CD4-positive, alpha-beta T cell treated with Interleukin-15 for 4 hours (primary cell): ENCODE measurements at places on chromosomes 7 and 10.

GRCh38 chr10:5540891-5541290, 16.1 kb downstream of the CALML3 start:
- no peak for DNase-seq

DNA sequence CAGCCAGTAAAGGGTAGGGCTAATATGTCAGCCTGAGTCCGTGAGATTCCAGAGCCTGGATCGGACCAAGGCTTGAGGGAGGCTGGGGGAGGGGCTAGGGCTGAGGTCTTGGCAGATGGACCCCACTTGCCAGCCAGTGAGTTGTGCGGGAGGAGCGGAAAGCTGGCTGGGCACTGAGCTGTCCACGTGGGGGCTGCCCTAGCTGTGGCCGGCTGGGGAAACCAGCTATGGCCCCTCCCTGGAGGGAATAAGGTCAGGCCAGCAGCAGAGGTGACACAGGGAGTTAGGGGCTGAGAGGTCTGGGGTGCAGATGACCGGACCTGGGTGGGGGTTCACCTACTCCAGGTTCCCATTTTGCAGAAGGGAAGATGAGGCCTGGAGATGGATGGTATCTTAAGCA, 77.3 kb downstream of the UNCX start:
- DNase-seq, result no peak

DNA sequence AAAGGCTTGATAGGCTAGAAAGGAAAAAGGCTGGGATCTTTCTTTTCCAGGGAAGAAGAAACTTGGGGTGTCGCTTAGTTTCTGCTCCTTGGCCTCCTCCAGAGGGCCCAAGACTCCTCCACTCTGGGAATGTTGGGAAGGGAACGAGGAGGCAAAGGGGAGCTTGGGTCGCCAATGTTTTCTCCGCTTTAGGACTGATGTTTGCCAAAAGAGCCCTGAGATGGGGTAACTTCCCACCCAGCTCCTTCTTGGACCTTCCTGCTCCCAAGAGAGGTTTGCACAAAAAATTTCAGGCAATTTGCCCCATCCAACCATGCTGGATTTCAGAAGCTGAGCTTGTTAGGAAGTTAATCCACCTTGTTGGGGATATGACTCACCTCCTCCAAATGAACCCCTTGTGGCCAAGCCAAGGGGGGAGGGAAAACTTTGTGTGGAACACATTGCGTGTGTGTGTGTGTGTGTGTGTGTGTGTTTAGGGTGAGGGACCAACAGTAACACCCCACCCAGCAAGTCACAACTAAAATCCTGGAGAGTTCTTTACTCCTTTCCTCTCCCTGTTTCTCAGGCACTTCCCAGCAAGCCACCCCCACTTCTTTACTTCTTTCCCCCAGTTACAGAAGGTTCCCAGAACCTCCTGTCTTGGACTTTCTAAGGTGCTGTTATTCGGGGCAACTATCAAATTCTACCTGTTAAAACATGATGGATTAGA, 8.7 kb upstream of the HOXA2 start:
- no peak for DNase-seq

DNA sequence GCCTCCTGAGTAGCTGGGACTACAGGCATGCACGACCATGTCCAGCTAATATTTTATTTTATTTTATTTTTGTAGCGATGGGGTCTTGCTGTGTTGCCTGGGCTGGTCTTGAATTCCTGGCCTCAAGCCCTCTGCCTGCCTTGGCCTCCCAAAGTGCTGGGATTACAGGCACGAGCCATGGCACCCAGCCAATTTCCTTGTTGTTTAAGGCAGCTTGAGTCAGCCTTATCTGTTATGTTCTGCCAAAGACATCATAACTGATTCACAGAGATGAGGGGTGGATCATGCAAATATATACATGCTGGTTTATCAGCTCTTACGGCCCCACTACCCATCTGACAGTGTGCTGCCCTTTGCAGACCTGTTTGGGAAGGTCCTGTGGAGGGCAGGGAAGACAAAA, 826.7 kb downstream of the TYW1 start:
- DNase-seq, result no peak

GRCh38 chr7:94882891-94883290, 24.5 kb upstream of the PPP1R9A start:
- no peak for DNase-seq

GRCh38 chr7:8190119-8190895, 71.7 kb downstream of the ICA1 start:
- DNase-seq, result peak; percentile 79

DNA sequence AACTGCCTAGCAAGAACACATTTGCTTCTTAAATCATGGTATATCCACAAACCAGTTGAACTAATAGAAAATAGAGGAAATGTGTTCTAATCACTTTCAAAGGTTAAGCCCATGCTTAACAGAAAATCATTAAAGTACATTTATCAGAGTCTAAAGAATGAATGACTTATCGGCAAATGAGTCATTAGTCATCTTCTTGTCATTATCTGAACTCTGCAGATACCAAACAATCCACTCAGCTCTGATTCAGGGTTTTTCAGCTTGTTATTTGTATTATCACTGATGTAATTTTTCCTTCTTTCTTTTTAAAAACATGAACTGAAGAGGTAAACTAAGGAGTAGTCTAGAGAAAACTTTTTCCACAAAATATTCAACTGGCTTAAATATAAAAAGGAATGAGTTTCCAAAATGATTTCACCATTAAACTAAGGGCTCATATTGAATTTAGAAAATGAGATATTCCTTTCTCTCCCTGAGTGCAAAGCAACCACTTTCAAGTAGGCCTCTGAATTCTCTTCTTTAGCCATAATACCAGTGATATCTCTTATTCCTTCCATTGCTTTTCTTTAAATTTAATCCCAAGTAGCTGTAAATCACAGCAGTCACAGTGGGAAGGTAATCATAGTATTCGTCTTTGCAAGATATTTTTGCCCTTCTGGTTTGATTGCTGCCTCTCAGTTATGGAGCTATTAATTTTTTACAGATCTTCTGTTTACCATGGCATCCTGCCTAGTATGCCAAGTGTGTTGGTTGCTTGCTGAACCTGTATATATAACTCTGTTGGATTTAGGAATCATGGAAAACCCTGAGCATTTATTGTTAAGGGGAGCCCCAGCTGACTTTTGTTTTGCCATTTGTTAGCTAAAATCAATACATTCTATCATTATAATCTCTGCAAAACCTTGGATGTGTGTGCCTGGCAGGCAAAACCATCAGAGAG, 125.1 kb downstream of the THSD7A start:
- DNase-seq, result no peak

DNA sequence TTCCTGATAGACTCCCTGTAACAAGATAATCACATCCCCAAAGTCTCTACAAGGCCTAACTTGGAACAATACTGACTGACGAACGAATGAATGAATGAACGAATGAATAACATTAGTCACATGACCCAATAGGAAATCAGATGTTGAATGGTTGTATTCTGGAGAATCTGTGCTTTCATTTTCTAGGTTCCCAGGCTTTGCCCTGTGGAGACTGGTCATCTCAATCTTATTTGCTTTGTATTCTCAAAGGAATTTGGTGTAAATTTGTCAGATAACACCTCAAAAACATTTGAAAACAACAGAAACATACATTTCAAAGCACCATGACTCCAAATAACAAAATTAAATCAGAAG, 69.6 kb upstream of the COL1A2 start:
- no peak for DNase-seq

DNA sequence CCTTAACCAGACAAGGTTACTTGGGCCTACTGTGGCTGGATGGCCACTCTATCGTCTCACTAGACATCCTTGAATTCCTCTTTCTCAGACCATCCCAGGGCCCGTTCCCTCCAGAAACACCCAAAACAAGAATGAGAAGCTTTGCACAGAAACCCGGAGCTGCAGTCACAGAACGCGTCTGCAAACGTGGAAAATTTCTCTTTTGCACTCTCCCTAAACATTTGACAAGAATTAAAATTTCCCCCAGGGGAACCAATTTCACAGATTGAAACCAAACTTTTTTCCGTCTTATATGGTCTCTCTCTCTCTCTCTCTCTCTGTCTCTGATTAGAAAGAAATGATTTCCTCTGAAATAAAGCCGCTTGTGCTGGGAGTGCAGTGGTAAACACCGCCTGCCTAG, 120.7 kb downstream of the MKX start:
- no peak for DNase-seq

- DNase-seq, result no peak
Observed at GRCh38 chr10:60473557-60473956, 83.9 kb upstream of the ANK3 start.

- no peak for DNase-seq
Observed at GRCh38 chr7:75624134-75624832, 114.5 kb downstream of the HIP1 start.

- DNase-seq, result no peak
Observed at GRCh38 chr7:22952306-22953015, 61.5 kb downstream of the HYCC1 start.

- peak; percentile 37 for DNase-seq
Observed at GRCh38 chr7:25894002-25894901, 257.7 kb upstream of the NFE2L3 start.

- DNase-seq, result no peak
Observed at GRCh38 chr10:72712136-72712535, 20.2 kb downstream of the MCU start.

DNA sequence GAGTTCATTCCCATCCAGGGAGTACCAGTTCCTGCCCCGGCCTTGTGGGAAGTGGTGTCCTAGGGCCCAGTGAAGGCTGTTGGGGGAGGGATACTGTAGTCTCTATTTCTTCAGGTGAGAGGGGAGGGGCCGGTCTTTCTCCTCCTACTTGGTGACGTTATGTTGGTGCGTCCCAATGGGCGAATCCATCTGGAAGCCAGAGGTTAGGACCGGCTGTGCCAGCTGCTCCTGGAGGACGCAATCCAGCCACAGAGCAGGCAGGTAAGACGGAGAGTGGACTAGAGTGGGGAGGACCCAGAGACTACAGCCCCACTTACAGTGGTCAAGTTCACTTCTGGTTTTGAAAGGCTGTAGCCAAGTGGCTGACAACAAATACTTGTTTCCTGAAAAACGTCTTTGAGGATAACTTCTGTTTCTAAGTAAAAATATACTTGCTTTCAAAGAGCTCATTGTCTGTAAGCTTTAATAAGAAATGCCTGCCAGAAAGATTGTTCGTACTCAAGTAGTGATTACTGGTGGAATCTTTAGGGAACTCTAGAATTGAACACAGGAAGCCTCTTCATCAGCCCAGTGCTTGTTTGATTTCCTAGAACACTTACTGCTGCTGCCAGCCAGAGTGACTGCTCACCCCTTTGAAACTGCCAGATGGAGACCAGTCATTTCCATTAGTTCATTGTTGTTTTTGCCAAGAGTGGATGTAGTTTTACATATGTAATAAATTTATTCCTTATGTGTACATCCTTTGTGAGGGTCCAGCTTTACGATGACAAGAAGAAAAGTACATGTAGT, 25.4 kb downstream of the RBM33 start:
- no peak for DNase-seq

DNA sequence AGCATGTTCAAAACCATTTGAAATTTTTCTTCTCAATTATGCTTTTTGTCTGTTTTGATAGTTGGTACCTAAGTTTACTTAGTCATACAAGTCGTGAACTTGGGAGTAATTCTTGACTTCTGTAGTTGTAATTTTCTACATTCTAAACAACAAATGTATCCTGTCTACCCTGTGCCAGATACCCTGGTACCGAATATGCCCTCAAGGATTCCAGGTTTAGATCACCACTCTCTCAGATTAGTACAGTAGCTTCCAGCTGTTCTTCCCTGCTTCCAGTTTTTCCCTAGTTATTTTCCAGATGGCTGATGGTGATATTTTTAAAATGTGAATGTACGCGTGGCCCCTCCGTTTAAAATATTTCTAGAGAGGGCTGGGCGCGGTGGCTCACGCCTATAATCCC, 6.5 kb downstream of the STAM start:
- DNase-seq, result no peak

DNA sequence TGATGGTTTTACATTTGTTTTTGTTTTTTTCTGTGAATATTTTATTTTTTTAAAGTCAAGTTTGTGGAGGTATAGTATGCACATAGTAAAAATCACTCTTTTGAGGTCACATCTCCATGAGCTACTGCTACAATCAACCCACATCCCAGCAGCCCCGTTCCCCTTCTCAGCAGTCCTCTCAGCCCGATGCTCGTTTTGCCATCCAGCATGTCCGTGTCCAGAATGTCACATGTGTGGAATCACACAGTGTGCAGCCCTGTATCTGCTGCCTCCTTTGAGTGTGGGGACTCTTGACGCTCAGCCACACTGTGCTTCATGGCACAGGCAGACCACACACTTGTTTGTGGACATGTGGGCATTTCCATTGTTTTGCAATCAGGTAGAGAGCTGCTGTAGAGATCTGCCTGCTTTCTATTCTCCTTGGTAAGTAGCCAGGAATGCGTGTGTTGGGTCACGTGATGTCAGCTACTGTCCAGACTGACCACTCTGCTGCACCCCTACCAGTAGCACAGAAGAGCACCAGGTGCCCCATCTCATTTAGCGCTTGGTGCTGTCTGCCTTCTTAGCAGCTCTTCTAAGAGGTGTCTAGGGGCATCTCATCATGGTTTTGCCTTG, 71.6 kb upstream of the CAMK2B start:
- no peak for DNase-seq

DNA sequence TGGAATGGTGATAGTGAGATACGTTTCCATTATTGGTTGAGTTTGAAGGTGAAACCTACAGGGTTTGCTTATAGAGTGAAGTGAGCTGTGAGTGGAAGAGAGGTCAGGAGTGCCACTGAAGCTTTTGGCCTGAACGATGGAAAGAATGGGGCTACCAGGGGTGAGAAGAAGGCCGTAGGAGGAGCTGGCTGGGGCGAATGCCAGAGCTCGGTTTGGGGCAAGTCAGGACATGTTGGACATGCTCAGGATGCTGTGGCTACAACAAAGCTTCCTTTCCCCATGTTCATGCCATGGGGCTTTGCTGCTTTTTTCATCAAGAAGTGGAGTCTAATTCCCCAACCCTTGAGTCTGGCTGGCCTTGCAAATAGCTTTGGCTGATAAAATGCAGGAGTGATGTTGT, 253.7 kb downstream of the GLRX3 start:
- DNase-seq, result no peak

- DNase-seq, result no peak
Observed at GRCh38 chr7:44854644-44855364, 6.9 kb upstream of the H2AZ2 start.

DNA sequence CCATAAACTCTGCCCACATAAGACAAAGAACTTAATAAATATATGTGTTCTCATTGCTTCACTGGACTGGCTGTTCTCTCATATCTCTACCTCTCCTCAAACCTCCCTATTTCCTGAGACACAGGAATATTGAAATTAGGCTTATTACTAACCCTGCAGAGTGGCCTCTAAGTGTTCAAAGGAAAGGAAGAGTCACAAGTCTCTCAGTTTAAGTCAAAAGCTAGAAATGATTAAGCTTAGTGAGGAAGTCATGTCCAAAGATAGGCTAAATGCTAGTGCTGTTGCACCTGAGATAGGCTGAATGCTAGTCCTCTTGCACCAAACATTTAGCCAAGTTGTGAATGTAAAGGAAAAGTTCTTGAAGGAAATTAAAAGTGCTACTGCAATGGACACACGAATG, 41.1 kb downstream of the GNAI1 start:
- DNase-seq, result no peak

- no peak for DNase-seq
Observed at GRCh38 chr10:103954543-103954942, 12.4 kb upstream of the SLK start.

- no peak for DNase-seq
Observed at GRCh38 chr10:28054228-28054860, 55.5 kb upstream of the ODAD2 start.

GRCh38 chr10:132308587-132309470, 1.1 kb upstream of the STK32C start:
- DNase-seq, result no peak

GRCh38 chr10:75982611-75983369, 551.4 kb downstream of the LRMDA start:
- DNase-seq, result no peak

GRCh38 chr10:93962973-93963372, 30.8 kb upstream of the PLCE1 start:
- DNase-seq, result no peak
